ENCODE measurements at places on chromosomes 13 and 19.

GRCh38 chr19:19276386-19276785, 3.3 kb upstream of the TM6SF2 start:
- DNase-seq, result no peak

- no peak for DNase-seq
These were observed 1.3 kb upstream of the ISYNA1 start for GRCh38 chr19:18439025-18439909.

DNA sequence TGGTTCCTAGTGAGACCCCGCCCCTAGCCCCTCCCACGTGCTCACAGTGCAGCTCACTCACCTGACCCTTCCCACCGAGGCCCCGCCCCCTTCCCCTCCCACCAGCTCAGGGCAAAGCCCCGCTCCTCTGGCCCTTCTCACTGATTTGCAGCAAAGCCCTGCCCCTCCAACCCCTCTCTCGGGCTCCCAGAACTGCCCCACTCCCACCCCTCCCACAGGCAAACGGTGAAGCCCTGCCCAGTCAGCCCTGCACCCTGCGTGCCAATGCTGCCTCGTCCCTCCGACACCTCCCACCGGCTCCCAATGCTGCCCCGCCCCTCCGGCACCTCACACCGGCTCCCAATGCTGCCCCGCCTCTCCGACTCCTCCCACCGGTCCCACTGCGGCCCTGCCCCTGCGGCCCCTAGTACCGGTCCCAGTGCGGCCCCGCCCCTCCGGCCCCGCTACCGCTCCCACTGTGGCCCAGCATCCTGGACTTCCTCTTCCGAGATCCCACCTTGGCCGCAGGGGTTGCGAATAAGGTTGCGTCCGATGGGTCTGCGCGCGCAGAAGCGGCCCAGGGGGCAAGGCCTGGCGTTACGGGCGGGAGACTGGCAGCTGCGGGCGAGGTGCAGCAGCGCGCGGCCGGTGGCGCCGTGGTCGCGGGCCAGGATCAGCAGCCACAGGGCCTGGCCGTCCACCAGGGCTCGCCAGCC, 834 bp downstream of the FBXO27 start:
- peak; percentile 72 for DNase-seq

GRCh38 chr19:6733338-6734095, 3.9 kb downstream of the GPR108 start:
- DNase-seq, result no peak

GRCh38 chr19:44703336-44704078, 4.6 kb downstream of the CEACAM16 start:
- DNase-seq, result no peak

DNA sequence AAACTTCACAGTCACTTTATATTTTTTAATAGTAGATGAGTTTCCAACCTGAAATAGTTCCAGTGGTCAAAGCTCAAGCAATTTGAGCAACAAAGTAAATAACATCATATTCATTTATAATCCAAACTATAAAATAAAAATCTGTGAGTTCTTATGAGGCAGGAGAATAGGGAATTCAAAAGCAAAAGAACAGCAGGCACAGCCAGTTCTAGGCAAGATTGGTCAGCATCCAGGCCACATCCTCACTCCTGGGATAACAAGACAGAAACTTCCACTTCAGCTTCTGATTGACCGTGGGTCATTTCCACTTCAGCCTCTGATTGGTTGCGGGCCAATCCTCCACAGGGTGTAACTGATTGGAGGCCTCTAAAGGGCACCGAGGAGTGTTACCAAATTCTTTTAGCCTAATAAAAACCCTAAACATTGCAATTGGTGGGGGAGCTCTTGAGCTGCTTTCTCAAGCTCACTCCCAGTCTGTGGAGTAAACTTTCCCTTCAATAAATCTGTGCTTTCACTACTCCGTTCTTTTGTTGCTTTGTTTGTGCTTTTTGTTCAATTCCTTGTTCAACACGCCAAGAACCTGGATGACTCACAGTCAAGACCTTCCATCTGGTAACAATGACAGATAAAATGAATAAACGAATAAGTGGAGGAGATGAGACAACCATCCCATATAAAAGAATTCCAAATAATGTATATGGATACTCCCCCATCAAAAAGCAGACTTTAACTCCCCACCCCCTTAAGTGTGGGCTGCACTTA, 42.6 kb upstream of the AMER2 start:
- DNase-seq, result no peak

DNA sequence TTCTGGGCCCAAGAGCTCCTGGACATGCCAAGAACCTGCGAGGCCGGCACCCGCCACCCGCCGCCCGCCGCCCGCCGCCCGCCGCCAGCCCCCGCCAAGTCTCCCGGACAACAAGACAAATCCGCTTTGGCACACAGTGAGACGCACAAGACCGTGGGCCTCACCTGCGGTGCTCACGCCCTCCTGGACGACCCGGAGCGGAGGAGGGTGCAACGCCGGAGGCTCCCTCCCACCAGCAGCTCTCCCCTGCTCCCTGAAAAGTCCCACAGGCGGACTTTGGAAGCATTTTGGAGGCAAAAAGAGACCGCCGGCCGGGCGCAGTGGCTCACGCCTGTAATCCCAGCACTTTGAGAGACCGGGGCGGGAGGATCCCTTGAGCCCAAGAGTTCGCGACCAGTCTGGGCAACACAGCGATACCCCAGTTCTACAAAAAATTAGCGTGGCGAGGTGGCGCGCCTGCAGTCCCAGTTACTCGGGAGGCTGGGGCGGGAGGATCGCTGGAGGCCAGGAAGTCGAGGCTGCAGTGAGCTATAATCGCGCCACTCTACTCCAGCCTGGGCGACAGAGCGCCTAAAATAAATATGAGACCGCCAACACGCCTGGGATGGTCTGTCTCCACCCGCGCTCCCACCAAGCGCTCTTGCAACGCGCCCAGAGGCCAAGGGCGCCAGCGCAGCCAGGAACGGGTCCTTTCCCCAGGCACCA, 783 bp downstream of the RHPN2 start:
- no peak for DNase-seq

DNA sequence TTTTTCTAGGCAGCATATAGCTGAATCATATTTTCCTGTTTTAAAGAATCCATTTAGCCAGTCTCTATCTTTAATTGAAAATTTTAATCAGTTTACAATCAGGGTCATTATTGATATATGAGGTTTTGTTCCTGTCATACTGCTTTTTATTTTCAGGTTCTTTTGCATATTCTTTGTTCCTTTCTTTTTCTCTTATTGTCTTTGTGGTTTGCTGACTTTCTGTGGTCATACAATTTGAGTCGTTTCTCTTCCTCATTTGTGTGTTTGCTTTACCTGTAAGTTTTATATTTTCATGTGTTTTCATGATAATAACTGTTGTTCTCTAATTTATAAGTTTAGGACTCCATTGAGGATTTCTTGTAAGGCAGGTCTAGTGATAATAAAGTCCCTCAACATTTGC, 812.6 kb downstream of the DACH1 start:
- no peak for DNase-seq

GRCh38 chr19:42285541-42285941, 16.4 kb upstream of the PRR19 start:
- DNase-seq, result no peak

GRCh38 chr19:28021259-28022185, 1191.4 kb downstream of the UQCRFS1 start:
- no peak for DNase-seq

DNA sequence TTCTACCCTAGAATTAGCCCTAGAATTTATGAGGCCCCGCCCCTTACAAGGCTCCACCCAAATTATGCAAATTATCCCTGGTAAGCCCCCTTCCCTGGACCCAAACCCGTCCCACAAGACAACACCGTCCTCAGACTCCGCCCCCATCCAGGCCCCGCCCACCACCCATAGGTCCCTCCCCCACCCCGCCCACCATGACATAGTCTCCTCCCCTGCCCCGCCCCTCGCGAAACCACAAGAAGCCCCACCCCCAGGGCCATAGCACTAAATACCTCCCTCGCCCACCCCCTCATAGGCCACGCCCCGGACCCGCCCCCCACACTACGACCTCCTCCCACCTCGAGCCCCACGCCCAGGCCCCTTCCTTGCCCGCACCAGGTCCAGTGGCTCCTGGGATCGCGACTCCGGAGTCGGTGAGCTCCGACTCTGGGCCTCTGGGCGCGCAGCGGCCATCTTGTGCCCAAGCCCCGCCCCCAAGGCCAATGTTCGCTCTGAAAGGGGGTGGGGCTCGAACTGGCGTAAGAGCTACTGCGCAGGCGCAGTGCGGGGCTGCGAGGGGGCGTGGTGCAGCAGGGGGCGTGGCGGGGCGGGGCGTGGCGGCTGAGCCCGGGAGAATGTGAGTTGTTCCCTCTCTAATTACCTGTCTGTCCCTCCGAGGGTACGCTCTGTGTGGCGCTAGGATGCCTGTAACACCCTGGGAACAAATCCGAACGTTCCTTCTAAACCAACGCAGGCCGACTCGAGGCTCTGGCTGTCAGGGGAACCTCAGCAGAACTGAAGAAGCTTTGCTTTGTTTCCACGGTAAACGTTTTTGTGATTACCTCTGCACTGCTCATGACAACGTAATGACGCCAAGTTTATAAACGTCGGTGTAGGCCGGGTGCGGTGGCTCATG, at the start of gene ZNF784:
TSS of gene ZNF784 (minus strand) at position 458 of the 895 bp plus-strand sequence. CDS start at position 453, 5 bp downstream.
- DNase-seq, result peak; percentile 92

GRCh38 chr13:73708393-73708985, 425.7 kb downstream of the KLF12 start:
- DNase-seq, result peak; percentile 78

DNA sequence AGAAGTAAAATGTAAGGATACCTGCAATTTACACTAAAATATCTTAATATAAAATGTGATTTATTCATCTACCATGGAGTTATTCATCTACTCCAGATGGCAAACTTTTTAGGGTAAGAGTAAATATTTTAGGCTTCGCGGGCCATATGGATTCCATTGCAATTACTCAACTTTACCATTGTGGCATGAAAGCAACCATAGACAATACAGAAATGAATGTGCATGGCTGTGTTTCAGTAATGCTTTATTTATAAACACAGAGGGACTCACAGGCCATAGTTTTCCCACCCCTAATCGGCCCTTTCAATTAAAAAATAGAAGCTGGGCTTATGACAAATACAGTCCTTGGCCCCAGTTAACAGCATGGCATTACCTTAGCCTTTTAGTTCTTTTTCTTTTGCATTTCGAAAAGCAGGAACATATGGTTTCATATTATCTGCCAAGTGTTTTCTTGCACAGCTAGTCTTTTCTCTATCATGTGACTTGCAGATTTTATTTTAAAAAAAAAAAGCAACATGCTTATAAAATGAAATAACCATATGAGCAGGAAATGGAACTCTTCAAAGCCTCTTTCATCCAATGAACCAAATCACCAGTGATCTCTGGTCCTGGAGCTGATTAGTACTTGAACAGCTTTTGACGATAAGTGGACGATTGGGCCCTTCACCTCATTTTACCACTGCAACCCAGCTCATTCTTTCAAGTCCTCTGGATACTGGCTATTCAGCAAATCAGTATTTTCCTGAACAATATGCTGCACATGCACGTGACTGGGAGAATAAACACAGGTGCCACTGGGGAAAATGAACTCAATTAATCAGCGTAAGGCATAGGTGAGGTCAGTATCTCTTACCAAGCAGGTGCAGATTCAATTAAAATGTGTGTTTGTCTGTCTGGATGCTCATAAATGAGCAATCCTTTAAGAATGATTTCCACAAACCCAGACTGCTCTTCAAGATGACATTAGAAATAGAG, 63.9 kb downstream of the LHFPL6 start:
- no peak for DNase-seq

DNA sequence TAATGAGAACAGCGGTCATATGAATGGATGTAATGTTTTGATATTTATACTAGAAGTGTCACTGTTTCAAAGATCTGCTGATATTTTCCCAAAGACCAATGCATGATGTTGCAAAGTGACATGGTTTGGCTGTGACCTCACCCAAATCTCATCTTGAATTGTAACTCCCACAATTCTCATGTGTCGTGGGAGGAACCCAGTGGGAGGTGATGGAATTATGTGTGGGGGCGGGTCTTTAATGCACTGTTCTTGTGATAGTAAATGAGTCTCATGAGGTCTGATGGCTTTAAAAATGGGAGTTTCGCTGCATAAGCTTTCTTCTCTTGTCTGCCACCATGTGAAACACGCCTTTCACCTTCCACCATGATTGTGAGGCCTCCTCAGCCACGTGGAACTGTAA, 98.3 kb downstream of the AKAP11 start:
- DNase-seq, result no peak

GRCh38 chr19:49808711-49809159, 4.4 kb downstream of the FUZ start:
- DNase-seq, result peak; percentile 86

GRCh38 chr13:32199168-32199567, 116.0 kb downstream of the ZAR1L start:
- no peak for DNase-seq
